ENCODE measurements at places on chromosomes 11 and 22.

- peak; percentile 74 for DNase-seq
Measured at GRCh38 chr22:41598081-41598480, 8.4 kb upstream of the PMM1 start.

- peak; percentile 51 for DNase-seq
Measured at GRCh38 chr22:22748297-22748743, 103.9 kb downstream of the GGTLC2 start.

- DNase-seq: peak; percentile 67
Measured at GRCh38 chr11:46239801-46240061, 37.7 kb upstream of the CREB3L1 start.

DNA sequence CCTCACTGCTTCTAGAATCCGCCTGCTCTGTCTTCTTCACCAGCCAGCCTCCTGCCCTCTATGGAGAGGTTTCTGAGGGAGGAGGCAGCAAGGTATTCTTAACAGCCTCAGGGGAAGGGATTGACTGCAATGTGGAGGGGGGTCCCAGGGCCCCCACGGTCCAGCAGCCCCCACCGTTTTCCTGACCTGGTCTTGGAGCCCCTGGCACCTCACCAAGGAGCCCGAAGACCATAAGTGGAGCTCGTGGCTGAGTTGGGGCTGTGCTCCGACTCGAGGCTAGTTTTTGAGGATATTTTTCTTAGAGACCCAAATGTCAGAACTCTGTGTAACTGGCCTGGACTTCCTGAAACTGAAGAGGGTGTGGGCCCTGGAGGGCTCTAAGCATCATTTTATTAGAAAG is 590.0 kb downstream of the BRD1 start:
- DNase-seq: no peak

GRCh38 chr11:44191322-44192016 is 96.0 kb downstream of the EXT2 start:
- no peak for DNase-seq

DNA sequence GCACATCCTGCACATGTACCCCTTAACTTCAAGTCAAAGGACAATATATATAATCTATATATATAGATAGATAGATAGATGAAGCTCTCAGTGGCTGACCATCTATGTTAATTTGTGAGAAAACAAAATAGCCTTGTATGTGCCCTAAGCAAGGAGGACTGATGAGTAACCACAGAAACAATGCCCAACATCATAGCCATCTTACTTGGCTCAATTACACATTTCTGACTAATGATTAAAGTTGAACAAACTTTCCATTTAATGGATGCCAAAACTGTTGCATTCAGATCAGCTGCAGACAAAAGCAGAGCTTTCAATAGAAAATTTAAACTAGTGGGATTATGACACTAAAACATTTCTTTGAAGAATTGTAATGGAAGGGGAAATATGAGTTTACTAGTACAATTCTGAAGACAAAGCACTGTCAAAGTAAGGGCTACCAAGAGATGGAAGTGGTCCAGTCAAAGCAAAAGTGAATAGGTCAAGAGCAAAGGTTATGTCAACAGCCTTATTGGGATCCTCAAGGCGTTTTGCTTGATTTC is 1188.2 kb upstream of the RAG2 start:
- DNase-seq: peak; percentile 23

DNA sequence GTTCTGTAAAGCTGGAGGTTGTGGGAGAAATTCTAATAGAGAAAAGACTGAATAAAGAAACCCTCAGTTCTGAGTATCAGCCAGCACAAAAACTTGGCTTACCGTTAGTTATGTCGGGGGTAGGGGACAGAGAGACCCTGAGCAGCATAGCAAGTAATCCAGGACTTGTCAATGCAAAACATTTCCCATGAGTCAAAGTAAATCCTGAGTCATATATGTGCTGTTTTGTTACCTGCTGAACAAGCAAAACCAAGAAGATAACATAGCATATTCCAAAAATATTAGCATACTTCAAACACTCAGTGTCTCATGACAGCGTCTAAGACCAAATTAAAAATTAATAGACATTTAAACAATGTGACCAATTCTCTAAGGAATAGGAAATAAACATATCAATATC is 75.1 kb upstream of the LUZP2 start:
- no peak for DNase-seq

GRCh38 chr11:115087791-115088190 is 409.5 kb downstream of the NXPE2 start:
- DNase-seq: no peak

DNA sequence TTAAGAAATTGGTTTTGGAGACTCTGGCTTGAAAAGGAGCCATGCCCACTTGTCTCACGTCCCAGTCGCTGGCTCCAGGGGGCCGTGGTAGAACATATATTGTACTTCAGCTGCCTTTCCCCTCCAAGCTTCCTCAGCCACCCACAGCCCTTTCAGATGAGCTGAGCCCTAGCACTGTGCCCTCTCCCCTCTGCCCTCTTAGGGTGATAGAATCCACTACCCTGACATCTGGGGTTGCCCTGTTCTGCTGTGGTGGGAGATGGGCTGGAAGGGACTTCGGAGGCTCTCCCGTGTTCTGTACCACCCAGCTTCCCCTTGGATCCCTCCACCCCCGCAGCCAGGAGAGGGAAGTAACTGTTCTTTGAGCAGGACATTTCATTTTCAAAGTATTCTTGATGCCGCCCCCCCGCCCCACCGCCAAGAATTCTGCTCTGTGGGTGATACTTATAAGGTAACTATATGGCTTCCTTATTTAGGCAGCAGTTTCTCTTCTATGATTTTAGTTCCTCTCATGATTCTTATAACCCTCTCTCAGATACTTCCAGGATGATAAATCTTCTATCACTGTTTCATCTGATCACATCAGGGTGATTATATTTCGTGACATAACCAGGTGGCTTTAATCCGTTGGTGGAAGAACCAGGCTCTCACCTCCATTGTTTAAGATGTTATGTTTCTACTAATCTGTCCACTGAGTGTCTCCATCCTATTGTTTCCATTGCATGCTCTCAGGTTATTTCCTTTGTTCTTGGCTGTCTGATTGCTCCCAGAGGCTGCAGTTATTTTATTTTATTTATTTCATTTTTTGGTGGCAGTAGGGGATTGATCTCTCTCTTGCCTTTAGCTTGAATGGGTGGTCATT is 24.1 kb downstream of the ZBTB16 start:
- DNase-seq: no peak

DNA sequence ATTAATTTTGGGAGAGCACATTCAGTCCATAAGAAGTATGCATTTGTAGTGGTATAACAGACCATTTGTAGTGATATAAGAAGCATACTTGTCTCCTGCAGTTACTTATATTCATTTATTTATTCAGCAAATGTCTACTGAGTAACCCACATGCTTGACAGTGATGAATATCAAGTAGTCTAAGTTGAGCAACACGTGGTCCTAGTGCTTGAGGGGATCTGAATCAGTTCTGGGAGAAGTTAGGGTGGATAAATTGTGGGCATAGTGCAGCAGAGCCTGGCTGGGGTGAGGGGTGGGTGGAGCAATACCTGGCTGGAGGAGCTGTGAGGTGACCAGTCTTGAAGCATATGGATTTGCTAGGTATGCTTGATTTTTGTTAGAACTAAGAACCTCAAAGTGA is 24.3 kb downstream of the STX3 start:
- DNase-seq: no peak

GRCh38 chr11:19670030-19670791 is 42.4 kb upstream of the NAV2 start:
- peak; percentile 50 for DNase-seq

DNA sequence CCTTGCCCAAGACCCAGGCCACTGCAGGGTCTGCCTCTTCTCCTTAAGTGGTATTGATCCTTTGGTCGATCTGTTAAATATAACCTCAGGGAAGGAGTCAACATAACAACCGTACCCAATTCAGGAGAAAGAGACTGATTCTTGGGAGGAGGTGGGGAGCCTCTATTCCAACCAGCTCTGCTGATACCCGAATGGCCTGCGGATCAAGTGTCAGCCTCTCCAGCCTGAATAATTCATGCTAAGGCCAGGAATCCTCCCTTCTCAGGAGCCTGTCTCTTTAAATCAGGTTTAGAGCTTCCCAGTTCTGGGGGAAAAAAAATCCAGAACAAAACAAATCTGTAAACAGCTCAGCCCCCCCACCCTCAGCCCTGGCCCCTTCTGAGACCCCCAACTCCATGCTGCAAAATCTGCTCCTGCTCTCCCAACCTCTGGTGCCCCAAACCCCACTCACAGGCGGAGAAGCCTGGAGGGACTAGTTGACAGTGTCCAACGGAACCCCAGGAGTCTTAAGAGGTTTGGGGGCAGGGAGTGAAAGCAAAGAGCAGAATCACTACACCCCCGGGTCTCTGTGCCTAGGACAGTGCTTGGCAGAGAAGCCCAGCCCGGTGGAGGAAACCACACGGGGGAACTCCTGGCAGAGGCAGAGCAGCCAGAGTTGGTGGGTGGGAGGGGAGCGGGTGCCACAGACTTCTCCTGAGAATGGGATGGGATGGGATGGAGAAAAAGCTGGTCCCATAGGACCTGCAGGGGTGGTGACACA is 863 bp upstream of the TPBGL start:
- DNase-seq: no peak

DNA sequence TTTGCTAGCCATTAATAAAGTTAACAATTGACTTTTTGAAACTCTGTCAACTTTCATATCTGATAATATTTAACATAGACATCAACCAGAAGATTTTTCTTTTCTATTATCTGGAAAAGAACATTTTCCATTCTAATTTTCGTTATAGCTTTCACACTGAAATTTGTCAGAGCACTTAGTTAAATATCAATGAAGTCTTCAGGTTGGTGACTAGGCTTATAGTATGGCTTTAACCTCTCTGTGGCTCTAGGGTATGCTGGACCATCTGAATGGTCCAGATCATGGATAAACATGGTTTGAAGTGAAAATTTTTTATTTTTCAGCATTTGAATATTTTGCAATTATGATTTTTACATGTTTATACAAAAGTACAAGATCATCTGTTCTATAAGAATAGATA is 548.1 kb downstream of the CNTN5 start:
- no peak for DNase-seq

DNA sequence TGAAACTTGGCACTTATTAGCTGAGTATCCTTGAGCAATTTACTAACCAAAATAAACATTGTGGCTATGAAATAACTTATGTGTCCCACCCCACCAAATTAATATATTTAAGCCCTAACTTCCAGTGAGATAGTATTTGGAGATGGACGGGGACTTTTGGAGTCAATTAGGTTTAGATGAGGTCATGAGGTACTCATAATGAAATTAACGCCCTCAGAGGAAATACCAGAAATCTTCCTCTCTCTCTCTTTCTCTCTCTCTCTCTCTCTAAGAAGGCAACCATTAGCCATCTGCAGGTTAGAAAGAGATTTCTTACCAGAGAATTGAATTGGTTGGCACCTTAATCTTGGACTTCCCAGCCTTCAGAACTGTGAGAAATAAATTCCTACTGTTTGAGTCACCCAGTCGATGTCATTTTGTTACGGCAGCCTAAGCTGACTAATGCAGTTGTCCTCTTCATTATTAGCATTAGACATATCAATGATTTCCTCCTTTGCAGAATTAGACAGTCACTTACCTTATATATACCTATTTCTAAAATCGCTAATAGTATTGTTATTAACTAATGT is 1284.0 kb downstream of the FAM181B start:
- DNase-seq: no peak

DNA sequence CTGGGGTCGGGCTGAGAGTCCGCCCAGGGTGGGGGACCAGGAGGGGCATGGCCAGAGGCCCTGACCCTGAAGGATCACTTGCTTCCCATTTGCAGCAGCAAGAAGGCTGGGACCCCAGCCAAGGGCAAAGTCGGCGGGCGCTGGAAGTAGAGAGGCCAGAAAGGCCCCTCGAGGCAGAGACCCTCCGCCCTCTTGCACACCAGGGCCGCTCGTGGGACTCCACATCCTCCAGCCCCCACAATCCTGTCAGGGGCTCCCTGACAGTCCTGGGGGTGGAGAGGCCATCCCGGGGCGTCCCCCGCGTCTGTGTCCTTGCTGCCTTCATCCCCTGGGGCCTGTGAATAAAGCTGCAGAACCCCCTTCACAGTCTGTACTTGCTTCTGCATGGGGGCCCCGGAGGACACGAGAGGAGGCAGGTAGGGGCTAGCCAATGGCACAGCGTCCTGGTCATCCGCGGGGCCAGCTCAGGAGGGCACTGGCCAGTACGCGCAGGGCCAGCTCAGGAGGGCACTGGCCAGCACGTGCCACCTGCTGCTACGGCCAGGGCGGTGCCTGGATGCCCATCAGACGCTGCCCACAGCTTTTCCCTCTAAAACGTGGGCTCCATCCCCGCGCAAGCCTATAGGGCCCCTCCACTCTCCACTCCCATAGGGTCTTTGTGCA is 8.7 kb upstream of the MRPL23 start:
- DNase-seq: no peak

- DNase-seq: no peak
Measured at GRCh38 chr11:73384125-73384441, 7.9 kb downstream of the RELT start.

- DNase-seq: no peak
Measured at GRCh38 chr22:31193092-31193491, 19.0 kb upstream of the LIMK2 start.

DNA sequence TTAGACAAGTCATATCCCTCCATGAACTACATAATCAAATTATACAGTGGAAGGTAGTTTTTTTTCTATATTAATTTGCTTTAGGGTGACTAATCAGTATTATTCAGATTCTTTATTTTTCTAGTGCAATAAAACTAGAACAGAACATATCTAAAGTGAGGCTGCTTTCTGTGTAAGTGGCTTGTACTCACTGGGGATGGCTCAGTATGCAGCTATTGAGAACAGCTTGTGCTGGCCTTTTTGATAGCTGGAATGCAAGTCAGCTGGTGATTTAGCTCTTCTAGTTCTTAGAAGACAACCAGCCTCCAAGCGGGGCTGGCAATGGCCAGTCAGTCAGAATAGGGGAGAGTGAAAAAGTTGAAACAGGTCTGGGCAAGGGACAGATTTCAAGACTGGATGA is 119.4 kb downstream of the BLID start:
- DNase-seq: peak; percentile 9

GRCh38 chr11:119974467-119974866 is 163.4 kb downstream of the TRIM29 start:
- no peak for DNase-seq

DNA sequence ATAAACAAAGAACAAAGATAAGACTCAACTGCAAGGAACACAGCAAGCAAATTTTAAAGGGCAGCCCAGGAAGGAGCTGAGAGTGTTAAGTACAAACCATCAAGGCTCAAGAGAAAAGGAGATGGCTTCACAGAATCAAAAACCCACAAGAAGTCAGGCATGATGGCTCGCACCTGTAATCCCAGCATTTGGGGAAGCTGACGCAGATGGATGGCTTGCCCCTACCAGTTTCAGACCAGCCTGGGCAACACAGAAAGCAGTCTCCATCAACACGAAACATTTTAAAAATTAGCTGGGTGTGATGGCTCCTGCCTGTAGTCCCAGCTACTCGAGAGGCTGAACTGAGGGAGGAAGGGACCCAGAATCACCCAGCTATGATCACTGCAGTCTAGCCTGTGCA is 32.6 kb downstream of the MAPK1 start:
- DNase-seq: no peak

GRCh38 chr11:10590218-10590915 is 21.9 kb upstream of the LYVE1 start:
- peak; percentile 81 for DNase-seq

GRCh38 chr11:93648158-93648557 is 13.3 kb upstream of the CEP295 start:
- DNase-seq: peak; percentile 27

GRCh38 chr11:114263513-114264170 is 32.6 kb upstream of the NNMT start:
- no peak for DNase-seq

Measured in AG10803 (cell line).